ENCODE measurements at places on chromosomes 13 and 19. TPM values are rescaled to one million over a fixed set of nuclear protein-coding genes. Genes with fewer than 3 reads are reported as not detected.

Gene SHANK1
- total RNA-seq: 1.4 TPM

Gene ZNF530
- 10.5 TPM for total RNA-seq

Gene AMER2
- total RNA-seq: not detected

Gene THSD1
- total RNA-seq: 0.74 TPM

Gene EHD2
- 3.9 TPM for total RNA-seq

Gene ACOD1
- total RNA-seq: not detected

Gene FXYD1
- total RNA-seq: 0.46 TPM

Gene NLRP4
- total RNA-seq: not detected

Gene PSG4
- total RNA-seq: not detected

Gene LYPD3
- total RNA-seq: 0.37 TPM

Gene TNNT1
- total RNA-seq: 121 TPM

Gene ZNF729
- not detected for total RNA-seq

Gene TGFBR3L
- 1.8 TPM for total RNA-seq

Gene PDX1
- total RNA-seq: not detected

Measured in neural progenitor cell (in vitro differentiated cells).